ENCODE measurements at places on chromosomes 2 and 18.

GRCh38 chr2:176122683-176123410, at the start of gene HOXD9:
TSS of gene HOXD9 (plus strand) at chr2:176122719. CDS start at chr2:176122769, 50 bp downstream.
- DNase-seq, result peak; percentile 85

- no peak for DNase-seq
Observed at GRCh38 chr18:12443551-12443950, 35.8 kb downstream of the PRELID3A start.

- no peak for DNase-seq
Observed at GRCh38 chr2:152676461-152676860, 40.8 kb downstream of the PRPF40A start.

GRCh38 chr2:27288610-27289009, 6.4 kb downstream of the TRIM54 start:
- DNase-seq, result no peak

GRCh38 chr2:129752176-129752575, 227.3 kb upstream of the RAB6C start:
- no peak for DNase-seq

DNA sequence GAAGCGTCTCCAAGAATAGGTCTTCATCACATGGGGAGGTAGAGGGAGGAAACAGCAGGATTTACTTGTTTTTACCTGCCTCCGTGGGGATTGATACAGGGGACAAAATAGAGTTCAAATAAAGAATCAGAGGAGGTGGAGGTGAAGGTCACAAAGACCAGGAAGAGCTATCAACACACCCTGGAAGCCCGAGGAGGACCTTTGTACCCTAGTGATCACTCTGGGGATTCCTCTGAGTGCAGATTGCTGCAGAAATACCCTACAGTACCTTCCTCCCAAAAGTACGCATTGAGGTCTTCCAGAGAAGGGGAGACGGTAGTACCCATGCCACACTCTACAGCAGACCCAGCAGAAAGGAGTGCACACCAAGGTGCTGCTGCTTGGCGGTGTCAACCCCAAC, 44.9 kb downstream of the OSR1 start:
- no peak for DNase-seq

GRCh38 chr2:82428251-82428650, 2030.8 kb downstream of the SUCLG1 start:
- no peak for DNase-seq

All from left hindlimb (tissue), 1 donor.